A673 (cell line): ENCODE measurements at places on chromosomes 11 and 22. TPM values are rescaled to one million over a fixed set of nuclear protein-coding genes. Genes with fewer than 3 reads are reported as not detected.

The SCGB1C1 gene
- total RNA-seq: not detected in 2 replicates

The FGF19 gene
- total RNA-seq: 0.69 TPM in 1 of 2 replicates, not detected in the other

The GLYATL2 gene
- total RNA-seq: 0.74 and 1.7 TPM in 2 replicates

DNA sequence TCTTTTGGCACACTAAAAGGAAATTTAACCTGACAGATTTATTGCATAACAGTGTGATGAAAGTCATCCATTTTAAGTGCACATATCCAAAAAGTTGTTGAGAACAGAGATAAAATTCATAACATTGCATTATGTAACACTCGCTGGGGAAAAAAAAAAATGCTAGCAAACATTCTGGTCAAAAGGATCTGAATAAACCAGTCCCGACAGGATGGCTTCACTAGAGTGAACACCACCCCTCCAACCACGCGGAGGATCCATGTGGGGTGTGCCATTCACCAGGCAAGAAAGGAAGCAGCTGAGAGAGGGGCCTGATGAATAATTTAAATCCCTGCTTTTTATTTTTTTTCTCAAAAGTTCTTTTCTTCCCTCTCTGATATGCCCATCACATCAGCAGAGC, 258.7 kb downstream of the DCDC1 start:
- DNase-seq: peak; percentile 92

DNA sequence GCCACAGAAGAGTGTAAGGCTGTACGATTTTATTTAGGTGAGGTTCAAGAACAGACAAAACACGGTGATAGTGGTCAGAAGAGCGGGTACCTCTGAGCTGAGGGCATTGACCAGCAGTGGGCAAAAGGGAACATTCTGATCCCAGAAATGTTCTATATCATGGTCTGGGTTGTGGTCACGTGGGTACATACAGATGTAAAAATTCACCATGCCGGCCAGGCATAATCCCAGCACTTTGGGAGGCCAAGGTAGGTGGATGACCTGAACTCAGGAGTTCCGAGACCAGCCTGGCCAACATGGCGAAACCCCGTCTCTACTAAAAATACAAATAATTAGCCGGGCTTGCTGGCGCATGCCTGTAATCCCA, 31.1 kb upstream of the GCAT start:
- no peak for DNase-seq

DNA sequence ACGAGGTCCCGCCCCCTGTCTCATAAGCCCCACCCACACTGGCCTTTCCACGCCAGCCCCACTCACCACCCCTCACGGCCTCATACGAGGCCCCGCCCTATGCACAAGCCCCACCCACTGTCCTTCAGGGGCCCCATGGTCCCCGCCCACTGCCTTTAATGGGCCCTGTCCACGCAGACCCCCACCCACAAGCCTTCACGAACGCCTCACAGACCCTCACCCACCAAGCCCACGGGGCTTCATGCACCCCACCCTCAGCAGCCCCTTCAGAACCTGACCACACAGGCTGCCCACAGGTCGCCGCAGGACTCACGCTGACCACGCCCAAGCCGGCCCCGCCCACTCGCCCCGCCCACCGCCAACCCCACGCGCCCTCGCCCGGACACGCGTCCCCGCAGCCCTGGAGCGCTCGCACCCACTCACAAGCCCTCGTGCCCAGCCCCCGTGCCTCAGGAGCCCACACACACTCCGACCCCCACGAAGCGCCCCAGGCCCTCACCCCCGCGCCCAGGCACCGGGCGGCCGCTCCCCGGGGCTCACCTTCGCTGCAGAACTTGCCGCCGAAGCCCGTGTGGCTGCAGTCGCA, 10.5 kb downstream of the NRXN2 start:
- no peak for DNase-seq

DNA sequence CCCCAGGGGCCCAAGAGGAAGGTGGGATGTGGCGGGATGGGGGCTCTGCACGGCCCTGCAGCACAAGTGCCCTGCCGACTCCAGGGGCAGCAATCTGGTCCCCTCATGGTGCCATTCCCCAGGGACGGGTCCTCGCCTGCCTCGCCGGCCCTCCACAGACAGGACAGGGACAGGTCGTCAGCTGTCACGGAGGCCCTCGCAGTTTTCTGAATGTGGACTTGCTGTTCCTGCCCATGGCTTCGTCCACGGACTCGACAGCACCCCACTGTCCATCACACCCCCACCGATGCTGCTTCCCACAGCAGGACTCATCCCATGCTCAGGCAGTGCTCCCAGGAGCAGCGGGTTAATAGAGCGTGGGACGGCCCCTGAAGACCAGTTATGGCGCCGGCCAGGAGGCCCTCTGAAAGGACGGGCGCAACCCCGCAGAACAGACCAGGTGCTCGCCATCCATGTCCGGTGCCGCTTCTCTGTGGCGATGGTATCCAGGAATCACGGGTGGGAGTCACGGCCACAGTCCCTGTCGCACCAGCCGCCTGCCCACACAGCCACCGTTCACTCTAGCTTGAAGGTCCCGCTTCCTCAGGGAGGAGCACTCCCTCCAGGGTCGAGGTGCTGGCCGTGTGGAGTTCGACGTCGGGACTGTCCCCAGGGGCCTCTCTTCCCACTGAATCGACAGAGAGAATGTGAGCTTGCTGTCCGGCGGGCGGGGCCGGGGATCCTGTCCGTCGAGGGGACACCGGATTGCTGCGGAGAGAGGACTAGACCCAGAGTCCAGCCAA, 18.5 kb upstream of the MUC2 start:
- no peak for DNase-seq

GRCh38 chr22:17846326-17846992, 72.2 kb upstream of the BID start:
- no peak for DNase-seq

GRCh38 chr11:11968511-11969280, 39.7 kb downstream of the DKK3 start:
- peak; percentile 73 for DNase-seq

- DNase-seq: no peak
Observed at GRCh38 chr22:24809331-24809730, 3.3 kb downstream of the SGSM1 start.

DNA sequence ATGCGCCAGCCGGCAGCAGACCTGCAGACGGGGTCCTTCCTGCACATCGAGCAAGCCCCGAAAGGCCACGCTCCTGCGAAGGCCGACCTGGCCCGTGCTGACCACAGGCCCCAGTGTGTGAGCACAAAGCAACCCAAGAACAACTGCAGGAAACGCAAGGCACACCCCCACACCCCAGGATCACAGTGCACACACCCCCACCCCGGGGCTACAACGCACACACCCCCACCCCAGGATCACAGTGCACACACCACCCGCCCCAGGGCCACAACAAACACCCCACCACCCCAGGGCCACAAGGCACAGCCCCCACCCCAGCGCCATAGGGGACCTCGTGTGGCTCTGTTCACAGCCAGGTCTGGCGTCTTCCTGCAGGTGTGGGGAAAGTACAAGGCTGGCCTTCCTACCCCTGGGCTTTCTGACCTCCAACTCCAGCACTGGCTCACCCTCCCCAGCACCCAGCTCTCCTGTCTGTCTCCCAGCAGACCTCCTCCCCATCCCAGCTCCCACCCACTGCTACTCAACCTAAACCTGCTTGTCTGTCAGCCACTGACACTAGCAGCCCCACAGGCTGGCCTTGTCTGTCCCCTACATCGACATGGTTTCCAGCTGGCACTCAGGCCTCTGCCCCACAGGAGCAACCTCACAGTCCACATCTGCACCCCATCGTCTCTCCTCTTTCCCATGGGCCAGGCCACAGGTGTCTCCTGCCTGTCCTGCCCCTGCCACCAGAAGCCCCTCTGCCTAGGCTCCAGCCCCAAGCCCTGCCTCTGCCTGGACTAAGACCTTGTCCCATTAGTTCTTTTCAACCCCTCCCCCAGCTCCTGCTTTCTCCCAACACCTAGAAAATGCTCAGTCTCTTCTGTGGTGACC, 20.5 kb upstream of the EFCAB6 start:
- no peak for DNase-seq

GRCh38 chr11:59271811-59272327, 59.1 kb upstream of the MPEG1 start:
- no peak for DNase-seq

DNA sequence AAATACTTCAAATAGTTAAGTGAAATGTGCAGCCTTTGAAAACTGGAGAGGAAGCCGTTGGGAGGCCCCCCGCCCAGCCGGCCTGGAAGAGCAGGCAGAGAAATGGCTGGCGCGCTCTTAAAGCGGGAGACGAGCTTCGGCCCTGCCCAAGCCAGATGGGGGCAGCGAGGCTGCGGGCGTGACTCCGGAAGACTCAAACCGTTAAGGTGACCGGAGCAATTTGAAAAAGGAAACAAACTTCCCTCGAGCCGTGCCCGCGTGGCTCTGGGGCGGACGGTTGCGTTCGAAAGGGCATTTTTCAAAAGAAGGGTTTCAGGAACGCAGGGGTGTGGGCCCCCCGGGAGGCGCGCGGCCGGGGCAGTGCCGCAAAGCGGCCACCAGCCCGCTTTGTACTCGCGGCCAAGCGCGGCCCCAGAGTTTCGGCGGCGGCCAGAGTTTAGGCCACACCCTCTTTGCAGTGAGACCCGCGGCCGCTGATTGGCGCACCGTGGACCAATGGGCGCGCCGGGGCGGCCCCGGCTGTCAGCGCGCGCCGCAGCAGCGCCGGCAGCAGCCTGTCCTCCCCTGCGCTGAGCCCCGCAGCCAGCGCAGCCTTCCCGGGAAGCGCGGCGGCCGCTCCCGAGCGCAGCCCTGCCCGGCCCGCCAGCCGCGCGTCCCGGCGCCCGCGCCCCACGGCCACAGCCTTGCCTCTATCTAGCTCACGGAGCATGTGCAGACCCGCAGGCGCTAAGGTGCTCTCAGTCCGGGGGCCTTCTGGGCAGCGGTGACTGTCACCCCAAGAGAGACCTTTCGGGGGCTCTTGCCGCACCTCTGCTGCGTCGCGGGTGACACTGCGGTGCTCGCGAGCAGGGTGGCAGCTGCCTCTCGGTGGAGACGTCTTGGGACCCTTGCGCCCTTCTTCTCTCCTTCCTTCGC, at the start of gene NAV2:
Gene NAV2 (plus strand): TSS at position 557 of the 915 bp plus-strand sequence. CDS start 859 bp downstream, outside the sequence.
- peak; percentile 86 for DNase-seq

- DNase-seq: no peak
Observed at GRCh38 chr11:96523656-96524055, 133.8 kb downstream of the JRKL start.

DNA sequence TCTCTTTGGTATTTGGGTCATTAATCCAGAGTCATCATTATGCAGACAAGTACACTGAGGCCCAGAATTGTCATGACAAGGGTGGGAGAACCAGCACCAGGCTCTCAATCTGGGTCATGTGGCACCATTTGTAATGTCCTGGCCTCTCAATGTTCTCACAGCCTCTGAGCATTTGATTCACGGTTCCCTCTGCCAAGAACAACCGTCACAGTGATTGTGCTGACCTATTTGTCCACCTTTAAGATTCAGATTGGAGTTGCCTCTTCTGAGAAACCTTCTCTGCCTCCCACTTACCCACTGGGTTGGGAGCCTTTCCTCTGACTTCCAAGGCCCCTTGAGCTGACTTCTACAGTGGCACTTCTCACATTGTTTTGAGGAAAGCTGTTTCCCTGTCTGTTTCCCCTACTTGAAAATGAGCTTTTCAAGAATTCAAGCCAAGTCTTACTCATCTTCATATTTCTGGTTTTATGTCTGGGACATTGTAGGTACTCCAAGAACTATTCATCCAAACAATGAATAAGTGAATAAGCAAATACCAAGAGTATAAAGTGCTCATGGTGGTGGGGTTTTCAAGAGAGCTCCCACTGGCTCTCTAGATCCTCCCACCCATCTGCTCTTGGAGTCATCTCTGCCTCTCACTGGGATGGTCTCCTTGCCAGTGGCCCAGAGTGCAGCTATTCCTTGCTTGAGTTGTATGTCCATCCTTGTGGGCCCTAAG, 126.4 kb upstream of the E2F8 start:
- no peak for DNase-seq
